CD8-positive, alpha-beta memory T cell (primary cell): ENCODE measurements at places on chromosomes 5 and 9. TPM values are rescaled to one million over a fixed set of nuclear protein-coding genes. Genes with fewer than 3 reads are reported as not detected.

LHX6 gene
- not detected for polyA plus RNA-seq

CETN3 gene
- 23.9 TPM for polyA plus RNA-seq

PCDHGA8 gene
- polyA plus RNA-seq = not detected

MBLAC2 gene
- polyA plus RNA-seq = 3.7 TPM

GABRA1 gene
- not detected for polyA plus RNA-seq

CTXN3 gene
- not detected for polyA plus RNA-seq

BHMT2 gene
- polyA plus RNA-seq = not detected

MARCHF3 gene
- polyA plus RNA-seq = 2.5 TPM

DMRT3 gene
- not detected for polyA plus RNA-seq

RABEPK gene
- polyA plus RNA-seq = 32.6 TPM

PCDHGC5 gene
- polyA plus RNA-seq = not detected

OR5C1 gene
- polyA plus RNA-seq = not detected

CNTFR gene
- polyA plus RNA-seq = not detected

HMGCR gene
- polyA plus RNA-seq = 10.9 TPM

CPLANE1 gene
- 1.3 TPM for polyA plus RNA-seq

AQP7 gene
- not detected for polyA plus RNA-seq

PRELID1 gene
- polyA plus RNA-seq = 235 TPM

- no peak overlapping the region for H3K4me3 ChIP-seq
- H3K4me1 ChIP-seq = no peaks in the 10 kb centered on the region
- no peaks in the 10 kb centered on the region for H3K27me3 ChIP-seq
- DNase-seq = no peak
- H3K36me3 ChIP-seq = no peaks in the 10 kb centered on the region
Observed at GRCh38 chr5:59615272-59615671, 278.3 kb downstream of the PDE4D start.

GRCh38 chr5:143023411-143024096 is 253.4 kb downstream of the ARHGAP26 start:
- no peak overlapping the region for H3K27ac ChIP-seq
- no peak overlapping the region for H3K4me3 ChIP-seq
- peaks cover 11% of the 10 kb centered on the region for H3K4me1 ChIP-seq

DNA sequence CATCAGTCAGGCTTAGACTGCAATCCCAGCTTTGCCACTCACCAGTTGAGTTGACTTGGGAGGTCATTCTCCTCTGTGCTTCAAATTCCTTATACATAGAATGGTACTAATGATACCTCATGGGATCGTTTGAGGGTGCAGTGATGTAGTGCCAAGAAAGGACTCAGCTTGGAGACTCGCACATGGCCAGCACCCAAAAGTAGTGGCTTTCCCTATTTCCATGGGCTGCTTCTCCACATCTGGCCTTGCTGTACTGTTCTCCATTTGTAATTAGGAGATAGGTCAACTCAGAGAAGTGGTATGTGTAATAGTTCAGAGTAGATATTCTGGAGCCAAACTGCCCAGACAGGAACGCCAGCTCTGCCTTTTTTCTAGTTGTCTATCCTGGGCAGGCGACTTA is 5.5 kb downstream of the CCL19 start:
- no peaks in the 10 kb centered on the region for H3K4me1 ChIP-seq
- H3K27ac ChIP-seq = no peak overlapping the region
- no peak for DNase-seq
- H3K27me3 ChIP-seq = no peaks in the 10 kb centered on the region
- no peak overlapping the region for H3K4me3 ChIP-seq

- H3K4me3 ChIP-seq = no peak overlapping the region
- DNase-seq = no peak
- H3K27ac ChIP-seq = no peak overlapping the region
- no peaks in the 10 kb centered on the region for H3K27me3 ChIP-seq
- H3K4me1 ChIP-seq = peaks cover 10% of the 10 kb centered on the region
Observed at GRCh38 chr5:10567121-10567591, 3.3 kb downstream of the ANKRD33B start.

DNA sequence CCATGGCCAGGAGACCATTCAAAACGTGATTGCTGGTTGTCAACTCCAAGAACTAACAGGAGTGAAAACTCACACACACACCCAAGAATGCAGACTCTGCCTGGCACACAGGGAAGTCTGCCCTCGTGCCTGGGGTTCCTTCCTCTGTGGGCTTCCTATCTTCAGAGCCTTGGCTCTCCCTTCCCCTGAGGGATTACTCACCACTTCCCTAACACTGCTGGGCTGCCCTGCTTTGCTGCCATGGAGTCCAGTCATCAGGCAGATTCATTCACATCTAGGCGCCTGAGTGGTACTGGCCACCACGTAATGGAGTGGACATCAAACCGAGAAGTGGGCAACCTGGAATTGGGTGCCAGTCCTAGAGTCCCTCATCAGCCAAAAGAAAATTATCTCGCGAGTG is 76.4 kb upstream of the PRSS3 start:
- H3K27me3 ChIP-seq = no peaks in the 10 kb centered on the region
- DNase-seq = no peak
- no peaks in the 10 kb centered on the region for H3K36me3 ChIP-seq
- H3K4me1 ChIP-seq = no peaks in the 10 kb centered on the region
- no peak overlapping the region for H3K27ac ChIP-seq
- no peak overlapping the region for H3K4me3 ChIP-seq

DNA sequence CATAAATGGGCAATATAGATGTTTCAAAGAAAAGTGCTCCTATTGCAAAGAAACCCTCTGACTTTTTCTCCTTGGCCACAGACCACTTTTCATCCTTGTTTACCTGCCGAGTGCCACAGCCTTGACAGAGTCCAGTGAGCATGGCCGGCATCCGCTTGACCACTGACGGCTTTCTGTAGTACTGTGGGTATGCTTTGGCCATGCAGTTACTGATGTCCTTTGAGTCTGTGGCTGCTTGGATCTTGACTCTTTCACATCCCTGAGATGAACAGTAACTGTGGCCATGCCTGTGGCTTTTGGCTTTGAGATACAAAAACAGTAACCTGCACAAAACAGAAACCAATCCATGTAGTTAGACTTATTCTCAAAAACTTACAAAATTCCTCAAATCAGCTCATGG is 70.4 kb downstream of the CEMIP2 start:
- no peak overlapping the region for H3K4me3 ChIP-seq
- no peak for DNase-seq
- H3K36me3 ChIP-seq = peaks cover 31% of the 10 kb centered on the region
- H3K27me3 ChIP-seq = no peaks in the 10 kb centered on the region
- H3K4me1 ChIP-seq = no peaks in the 10 kb centered on the region

DNA sequence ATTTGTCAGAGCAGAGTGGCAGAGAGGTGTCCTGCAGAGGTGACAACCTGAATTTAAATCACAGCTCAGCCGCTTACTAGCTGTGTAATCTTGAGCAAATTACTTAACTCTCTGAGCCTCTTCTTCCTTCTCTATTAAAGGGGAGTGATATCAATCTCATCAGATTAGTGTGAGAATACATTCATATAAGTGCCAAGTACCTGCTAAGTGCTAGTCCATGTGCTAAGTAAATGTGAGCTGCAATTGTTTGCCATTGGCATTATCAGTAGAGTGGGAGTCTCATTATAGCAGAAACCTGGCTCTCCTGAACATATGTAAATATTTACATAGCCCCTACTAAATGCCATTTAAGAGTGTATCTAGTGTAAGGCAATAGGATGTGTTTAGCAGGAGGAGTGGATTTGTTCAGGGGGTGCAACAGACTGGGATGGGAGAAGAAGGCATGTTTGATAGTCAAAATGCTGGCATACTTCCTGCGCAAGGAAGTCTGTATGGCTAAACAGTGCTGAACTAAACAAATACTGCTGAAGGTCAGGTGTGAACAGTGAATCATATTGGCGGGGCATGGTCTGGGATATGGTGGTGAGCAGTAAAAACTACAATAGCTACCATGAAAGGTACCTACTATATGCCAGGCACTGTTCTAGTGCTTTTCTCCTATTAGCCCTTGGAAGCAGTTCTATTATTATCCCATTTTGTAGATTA is 74.5 kb downstream of the F2RL2 start:
- no peaks in the 10 kb centered on the region for H3K36me3 ChIP-seq
- H3K27ac ChIP-seq = no peak overlapping the region
- peaks cover 46% of the 10 kb centered on the region for H3K4me1 ChIP-seq

DNA sequence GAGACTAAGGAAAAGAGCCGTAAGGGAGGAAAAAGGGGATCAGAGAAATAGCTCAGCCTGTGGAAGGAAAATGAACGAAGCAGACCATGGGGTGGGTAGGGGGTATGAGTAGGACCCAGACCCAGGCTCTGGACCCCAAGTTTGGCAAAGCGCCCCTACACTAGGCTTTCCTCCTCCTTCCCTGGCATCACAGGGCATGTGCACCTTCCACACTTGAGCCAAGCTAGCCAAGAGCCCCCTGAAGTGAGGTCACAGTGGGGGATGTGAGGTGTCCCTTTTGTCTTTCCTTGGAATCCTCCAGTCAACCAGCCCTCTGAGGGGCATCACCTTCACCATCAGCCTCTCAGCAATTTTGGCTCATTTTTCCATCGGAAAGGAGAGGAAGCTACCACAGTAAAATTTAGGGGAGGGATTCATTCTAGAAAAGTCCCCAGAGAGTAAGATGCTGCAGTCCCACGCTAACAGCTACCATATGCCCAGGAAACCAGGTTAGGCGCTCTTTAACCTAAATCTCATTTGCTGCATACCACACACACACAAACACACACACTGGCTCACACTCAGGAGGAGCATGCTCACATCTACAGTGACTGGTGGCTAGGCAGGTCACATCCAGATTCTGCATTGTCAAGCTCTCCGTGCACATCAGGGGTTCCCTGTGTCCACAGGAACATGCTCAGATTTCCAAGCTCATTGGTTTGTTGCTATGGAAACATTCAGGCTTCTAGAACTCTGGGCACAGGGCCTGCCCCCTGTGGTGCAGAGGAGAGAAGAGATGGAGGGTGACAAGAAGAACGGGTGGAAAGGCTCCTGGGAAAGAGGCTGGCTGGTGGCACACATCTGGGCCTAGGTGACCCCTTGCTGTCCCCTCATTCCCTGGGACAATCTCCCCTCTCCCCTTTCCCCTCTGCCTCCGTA is 9.9 kb downstream of the REEP2 start:
- DNase-seq = no peak
- H3K36me3 ChIP-seq = no peaks in the 10 kb centered on the region
- peaks cover 8% of the 10 kb centered on the region for H3K4me1 ChIP-seq
- no peak overlapping the region for H3K4me3 ChIP-seq

GRCh38 chr5:75651575-75652238 is 40.5 kb downstream of the ANKDD1B start:
- DNase-seq = no peak
- no peaks in the 10 kb centered on the region for H3K27me3 ChIP-seq
- no peak overlapping the region for H3K27ac ChIP-seq
- H3K4me3 ChIP-seq = no peak overlapping the region
- H3K36me3 ChIP-seq = no peaks in the 10 kb centered on the region
- no peaks in the 10 kb centered on the region for H3K4me1 ChIP-seq

DNA sequence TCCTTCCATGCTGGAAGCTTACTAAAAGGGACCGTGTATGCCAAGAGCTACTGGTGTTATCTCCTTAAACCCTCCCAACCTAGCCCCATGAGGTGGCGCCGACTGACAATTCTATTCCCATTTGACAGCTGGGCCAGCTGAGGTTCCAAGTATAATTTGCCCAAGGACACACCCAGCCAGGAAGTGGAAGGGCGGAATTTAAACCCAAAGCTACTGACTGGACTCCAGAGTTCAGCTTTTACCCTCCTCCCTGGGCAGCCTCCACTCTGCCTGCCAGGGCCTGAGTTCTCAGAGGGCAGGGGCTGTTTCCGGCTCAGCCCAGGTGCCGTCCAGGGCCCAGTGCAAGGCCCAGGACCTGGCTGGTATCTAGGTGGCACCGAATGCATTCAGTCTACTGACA is 71.8 kb downstream of the C9orf50 start:
- no peak for DNase-seq
- H3K27ac ChIP-seq = no peak overlapping the region
- no peaks in the 10 kb centered on the region for H3K36me3 ChIP-seq
- H3K4me3 ChIP-seq = no peak overlapping the region

GRCh38 chr5:68222310-68222709 is 6.8 kb downstream of the PIK3R1 start:
- H3K4me3 ChIP-seq = no peak overlapping the region
- H3K27me3 ChIP-seq = no peaks in the 10 kb centered on the region
- DNase-seq = no peak
- no peak overlapping the region for H3K27ac ChIP-seq

- no peaks in the 10 kb centered on the region for H3K36me3 ChIP-seq
- no peaks in the 10 kb centered on the region for H3K4me1 ChIP-seq
- H3K4me3 ChIP-seq = no peak overlapping the region
- H3K27ac ChIP-seq = no peak overlapping the region
- H3K27me3 ChIP-seq = peaks cover 6% of the 10 kb centered on the region
Observed at GRCh38 chr9:115118879-115119218, 892 bp upstream of the TNC start.

GRCh38 chr9:111603041-111603440 is 3.6 kb upstream of the PTGR1 start:
- H3K27ac ChIP-seq = no peak overlapping the region
- H3K4me3 ChIP-seq = no peak overlapping the region
- H3K4me1 ChIP-seq = peaks cover 16% of the 10 kb centered on the region

GRCh38 chr9:14987858-14988257 is 77.6 kb upstream of the FREM1 start:
- H3K36me3 ChIP-seq = no peaks in the 10 kb centered on the region
- no peak overlapping the region for H3K4me3 ChIP-seq
- no peak for DNase-seq
- peaks cover 8% of the 10 kb centered on the region for H3K4me1 ChIP-seq
- H3K27ac ChIP-seq = no peak overlapping the region

DNA sequence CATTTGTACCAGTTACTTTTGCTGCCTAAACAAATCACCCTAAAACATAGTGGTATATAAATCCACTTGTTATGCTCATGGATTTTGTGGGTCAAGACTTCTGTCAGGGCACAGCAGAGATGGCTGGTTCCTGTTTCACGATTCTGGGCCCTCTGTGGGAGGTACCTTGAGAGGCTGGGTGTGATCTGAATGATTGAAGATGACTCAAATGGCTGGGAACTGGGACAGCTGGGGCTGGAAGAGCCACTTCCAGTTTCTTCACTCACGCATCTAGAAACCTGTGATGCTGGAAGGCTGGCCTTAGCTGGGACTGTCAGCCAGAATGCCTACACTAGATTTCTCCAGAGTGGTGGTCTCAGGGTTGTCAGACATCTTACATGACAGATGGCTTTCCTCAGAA is 88.1 kb downstream of the KIF4B start:
- DNase-seq = no peak
- no peaks in the 10 kb centered on the region for H3K27me3 ChIP-seq
- no peak overlapping the region for H3K27ac ChIP-seq

- no peak overlapping the region for H3K27ac ChIP-seq
- H3K36me3 ChIP-seq = no peaks in the 10 kb centered on the region
- H3K4me3 ChIP-seq = no peak overlapping the region
- no peak for DNase-seq
- no peaks in the 10 kb centered on the region for H3K27me3 ChIP-seq
- H3K4me1 ChIP-seq = no peaks in the 10 kb centered on the region
Observed at GRCh38 chr5:131766689-131767088, 30.1 kb downstream of the FNIP1 start.
